ENCODE measurements at places on chromosomes 1 and 21.

GRCh38 chr1:232877365-232878028 is 72.3 kb downstream of the MAP10 start:
- no peak for DNase-seq

- DNase-seq = no peak
Measured at GRCh38 chr1:201721082-201722049, 107.6 kb upstream of the IPO9 start.

DNA sequence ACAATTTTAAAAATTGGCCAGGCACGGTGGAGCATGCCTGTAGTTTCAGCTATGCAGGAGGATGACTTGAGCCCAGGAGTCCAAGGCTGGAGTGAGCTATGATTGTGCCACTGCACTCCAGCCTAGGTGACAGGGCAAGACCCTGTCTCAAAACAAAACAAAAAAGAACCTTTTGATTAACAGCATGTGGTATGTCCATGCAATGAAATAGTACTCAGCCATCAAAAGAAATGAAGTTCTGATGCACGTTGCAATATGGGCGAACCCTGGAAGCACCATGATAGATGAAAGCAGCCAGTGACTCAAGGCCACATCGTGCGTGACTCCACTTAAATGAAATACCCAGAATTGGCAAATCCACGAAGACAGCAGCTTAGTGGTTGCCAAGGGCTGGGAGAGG is 47.5 kb downstream of the FBXO2 start:
- no peak for DNase-seq

DNA sequence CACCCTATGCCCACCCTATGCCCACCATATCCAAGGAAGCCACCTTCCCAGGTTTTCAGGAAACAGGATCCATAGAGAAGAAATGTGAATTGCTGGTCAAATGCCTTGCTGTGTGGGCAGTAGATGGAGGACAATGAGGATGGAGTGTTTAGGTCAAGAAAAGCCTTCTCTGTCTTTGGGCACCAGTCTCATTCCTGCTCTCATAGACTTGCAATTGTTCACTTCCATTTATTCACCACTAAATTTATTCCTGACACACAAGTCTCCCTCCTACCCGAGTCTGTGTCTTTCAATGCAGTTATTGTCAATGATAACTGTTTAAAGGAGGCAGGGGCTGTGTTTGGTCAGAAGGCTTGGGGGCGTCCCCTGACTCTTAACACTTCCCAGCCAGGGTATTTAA is 48.0 kb upstream of the ITPKB start:
- no peak for DNase-seq

GRCh38 chr1:1629430-1630190 is 2.4 kb upstream of the MMP23B start:
- DNase-seq = peak; percentile 56

DNA sequence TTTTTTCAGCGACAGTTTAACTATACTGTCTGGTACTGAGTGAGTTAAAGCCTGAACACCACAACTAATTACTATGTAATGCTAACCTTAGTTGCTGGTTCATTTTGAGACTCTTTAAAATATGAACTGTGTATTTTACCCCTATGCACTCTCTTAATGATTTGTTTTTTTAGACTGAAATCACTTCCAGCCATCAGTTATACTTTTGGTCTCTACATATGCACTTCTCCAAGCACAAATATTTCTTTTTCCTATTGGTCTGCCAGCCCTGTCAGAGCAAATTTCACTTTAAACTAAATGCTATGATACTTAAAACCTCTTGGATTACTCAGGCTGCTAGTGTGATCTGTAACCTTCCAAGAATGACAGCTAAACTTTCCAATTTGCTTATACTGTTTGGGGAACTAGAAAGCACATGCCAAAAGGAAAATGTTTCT is 38.1 kb upstream of the SCYL3 start:
- DNase-seq = no peak

GRCh38 chr1:1618396-1619068 is 3.2 kb downstream of the MIB2 start:
- no peak for DNase-seq

DNA sequence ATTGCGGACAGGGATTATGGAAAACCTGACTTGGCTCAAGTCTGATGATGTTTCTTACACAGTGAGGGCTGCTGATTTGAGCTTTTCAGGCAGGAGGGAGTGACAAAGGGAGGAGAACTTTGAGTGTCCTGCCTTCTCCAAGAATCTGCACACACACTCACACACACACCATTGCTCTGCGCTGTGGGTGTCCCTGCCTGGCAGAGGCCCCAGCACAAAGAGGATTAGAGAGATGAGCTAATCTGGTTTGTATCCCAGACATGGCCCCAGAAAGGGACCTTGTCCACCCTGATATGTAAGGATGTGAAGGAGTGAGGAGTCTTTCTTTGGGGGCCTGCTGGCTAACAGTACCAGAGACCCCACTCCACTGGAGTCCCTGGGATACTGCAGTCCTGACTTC is 5.9 kb upstream of the WNT2B start:
- DNase-seq = no peak

DNA sequence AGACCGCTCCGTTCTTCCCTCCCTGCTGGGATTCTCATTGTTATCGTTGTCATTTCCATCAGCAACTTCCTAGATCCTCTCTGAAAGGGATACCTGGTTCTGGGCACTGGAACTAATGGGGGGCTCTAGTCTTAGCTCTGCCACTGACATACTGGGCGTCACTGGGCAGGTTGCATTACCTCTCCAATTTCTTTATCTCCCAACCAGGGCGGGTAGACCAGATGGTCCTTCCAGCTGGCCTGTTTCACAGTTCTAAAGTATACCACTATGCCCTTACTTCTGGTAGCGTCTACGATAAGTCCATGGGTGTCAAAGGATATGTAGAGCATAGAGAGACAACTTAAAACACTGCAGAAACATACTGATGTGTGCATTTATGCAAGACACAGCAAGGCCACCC is 1.4 kb downstream of the GPR37L1 start:
- no peak for DNase-seq

Measured in right kidney (tissue), 9 donors.